IPS DF 6.9 (cell line): ENCODE measurements at places on chromosomes 2 and 18.
A peak's percentile ranks its signal among the peaks of the same experiment; 100 is the strongest.

DNA sequence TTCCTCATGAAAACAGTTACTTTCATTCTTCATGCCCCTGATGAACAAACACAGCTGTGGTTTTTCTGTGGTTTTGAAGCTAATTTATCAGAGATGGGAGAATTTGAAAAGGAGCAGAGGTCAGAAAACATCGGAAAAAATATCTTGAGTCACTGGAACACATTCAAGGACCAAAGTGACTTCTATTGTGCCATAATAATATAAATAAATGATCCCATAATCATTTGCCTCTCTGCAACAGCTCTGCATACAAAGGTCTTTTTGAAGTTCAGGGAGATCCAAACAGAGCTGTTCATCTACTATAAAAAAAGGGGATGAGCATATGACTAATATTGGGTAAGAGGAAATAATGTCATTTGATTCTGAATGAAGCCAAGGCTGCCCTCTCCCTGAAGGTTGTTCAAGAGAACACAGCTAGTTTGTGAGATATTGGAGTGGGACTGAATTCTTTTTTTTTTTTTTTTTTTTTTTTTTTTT, 201.3 kb upstream of the GALNT5 start:
- no peak for DNase-seq

DNA sequence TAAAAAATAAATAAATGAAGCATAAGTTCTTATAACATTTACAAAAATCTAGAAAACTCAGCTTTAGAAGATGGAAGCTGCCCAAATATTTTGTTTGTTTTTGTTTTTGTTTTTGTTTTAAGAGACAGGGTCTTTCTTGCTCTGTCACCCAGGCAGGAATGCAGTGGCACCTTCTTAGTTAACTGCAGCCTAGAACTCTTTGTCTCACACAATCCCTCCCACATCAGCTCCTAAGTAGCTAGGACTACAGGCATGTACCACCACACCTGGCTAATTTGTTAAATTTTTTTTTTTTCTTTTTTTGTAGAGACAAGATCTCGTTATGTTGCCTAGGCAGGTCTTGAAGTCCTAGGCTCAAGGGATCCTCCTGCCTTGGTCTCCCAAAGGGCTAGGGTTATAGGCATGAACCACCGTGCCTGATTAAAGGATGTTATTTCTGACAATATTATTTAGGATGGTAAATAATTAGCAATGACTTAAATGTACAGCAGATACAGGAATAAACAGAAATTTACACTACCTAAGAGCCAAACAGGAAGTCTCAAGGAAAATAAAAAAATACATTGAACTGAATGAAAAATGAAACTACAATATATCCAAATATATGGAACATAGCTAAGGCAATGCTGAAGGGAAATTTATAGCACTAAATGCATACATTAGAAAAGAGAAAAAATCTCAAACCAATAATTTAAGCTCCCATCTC, 17.2 kb downstream of the SESTD1 start:
- DNase-seq = no peak

GRCh38 chr2:175981551-175981950, 20.5 kb downstream of the LNPK start:
- DNase-seq = no peak

- no peak for DNase-seq
Observed at GRCh38 chr18:37253394-37254235, 312.0 kb downstream of the CELF4 start.

DNA sequence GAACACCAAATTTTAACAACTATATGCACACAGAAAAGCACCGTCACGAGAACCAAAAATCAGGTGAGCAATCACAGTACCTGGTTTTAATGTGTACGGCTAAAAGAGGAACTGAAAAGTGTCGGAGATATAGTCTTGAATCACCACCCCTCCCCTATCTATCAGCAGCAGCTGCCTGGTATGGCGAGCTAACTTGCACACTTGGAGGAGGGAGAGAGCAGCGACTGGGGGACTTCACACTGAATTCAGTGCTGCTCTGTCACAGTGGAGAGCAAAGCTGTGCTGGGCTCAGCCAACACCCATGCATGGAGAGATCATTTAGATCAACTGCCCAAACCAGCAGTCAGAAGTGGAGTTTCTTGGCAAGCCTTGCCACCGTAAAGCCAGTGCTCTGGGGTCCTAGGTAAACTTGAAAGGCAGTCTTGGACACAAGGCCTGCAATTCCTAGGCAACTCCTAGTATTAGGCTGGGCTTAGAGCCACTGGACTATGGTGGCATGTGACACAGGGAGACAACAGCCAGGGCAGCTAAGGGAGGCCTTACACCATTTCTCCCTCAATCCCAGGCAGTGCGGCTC, 89.2 kb upstream of the CD226 start:
- no peak for DNase-seq

DNA sequence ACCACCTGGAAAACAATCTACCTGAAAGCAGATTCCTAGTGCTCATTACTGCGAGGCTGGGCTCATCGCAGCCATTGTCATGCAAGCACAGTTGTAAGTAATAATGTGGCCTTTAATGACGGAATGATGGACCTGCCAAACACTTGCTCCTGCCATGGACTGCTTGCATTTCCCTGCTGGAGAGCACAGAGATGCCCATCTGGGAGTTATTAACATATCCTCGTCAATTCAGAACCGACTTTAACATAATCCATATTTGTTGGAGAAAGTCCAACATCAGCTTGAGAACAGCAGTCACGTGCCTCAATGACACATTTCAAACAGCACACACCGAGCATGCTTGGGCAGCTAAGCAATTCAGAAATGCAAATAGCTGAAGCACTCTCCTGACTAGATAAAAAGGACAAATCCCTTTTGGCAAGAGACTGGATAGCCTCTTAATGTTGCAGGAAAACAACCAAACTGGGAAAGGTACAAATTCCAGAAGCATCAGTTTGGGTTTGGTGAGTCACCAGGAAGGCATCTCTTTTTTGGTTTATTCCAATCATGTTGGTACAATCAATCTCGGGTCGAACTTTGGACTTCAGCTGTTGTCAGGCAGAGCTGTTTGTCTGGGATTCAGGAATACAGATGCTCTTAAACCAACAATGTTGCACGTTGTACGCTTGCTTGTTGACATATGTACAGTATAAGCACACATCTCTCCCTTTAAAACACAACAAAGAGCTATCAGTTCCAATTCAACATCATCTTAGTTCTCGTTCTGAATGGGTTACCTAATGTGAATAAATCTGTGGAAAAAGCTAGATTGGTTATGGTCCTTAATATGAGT, 395.8 kb downstream of the LNPK start:
- DNase-seq = no peak

DNA sequence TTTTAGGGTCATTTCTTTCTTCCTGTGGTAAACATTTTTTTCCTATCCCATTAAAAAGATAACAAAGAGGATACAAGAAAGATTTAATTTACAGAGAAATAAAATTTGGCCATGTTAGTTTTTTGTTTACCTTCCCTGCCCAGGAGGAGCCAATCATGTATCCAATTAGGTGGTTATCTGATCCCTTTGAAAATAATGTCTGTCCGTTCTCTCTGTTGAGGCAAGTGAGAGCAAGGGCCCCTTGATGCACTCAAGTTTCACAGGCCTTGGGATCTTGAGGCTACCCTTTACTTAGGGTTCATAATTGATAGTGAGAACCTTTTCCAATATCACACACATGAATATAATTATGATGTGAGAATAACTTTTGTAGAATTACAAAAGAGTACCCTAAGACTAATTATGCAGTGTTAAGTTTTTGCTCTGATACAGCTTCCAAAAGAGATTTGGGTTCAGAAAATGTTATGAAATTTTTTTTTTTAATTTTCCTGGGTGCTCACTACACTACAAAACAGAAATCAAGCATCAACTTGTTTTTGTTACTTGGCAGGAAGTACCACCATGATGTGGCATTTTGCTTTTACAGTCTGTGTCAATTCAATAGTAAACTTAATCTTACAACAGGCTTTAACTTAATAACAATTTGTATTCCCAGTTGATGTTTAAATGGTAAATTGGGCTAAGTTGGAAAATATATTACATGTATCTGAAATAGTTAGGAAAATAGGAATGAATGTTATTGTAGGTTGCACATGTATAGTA, 42.0 kb downstream of the AFTPH start:
- DNase-seq = no peak

GRCh38 chr18:78625847-78626246, 353.8 kb upstream of the SALL3 start:
- DNase-seq = no peak

DNA sequence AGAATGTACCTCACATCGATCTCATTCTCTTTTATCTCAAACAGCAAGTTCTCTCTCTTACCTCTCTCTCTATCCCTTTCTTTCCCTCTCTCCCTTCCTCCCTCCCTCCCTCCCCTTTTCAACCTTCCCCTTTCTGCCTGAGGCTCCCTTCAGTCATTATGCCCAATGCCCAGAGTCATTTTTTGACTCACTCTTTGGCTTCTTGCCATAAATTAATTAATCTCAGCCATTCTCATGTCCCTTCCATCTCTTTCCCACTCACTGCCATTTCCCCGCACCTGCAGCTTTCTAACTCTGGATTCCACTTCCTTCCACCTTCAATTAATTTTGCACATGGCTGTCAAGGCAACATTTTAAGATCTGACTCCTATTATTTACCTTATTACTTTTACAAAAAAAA, 60.1 kb downstream of the EVA1A start:
- no peak for DNase-seq

GRCh38 chr2:43370146-43370545, 143.7 kb upstream of the ZFP36L2 start:
- DNase-seq = no peak

GRCh38 chr2:32627441-32627813, 423 bp upstream of the TTC27 start:
- peak; percentile 25 for DNase-seq

- no peak for DNase-seq
Observed at GRCh38 chr18:26190506-26190905, 35.7 kb upstream of the TAF4B start.

GRCh38 chr18:48640566-48641270, 101.9 kb downstream of the CTIF start:
- DNase-seq = no peak

- no peak for DNase-seq
Observed at GRCh38 chr2:225512876-225513540, 113.5 kb downstream of the NYAP2 start.

- DNase-seq = no peak
Observed at GRCh38 chr2:111694700-111695101, 189.3 kb downstream of the ANAPC1 start.

- DNase-seq = no peak
Observed at GRCh38 chr2:241925277-241925676, 55.7 kb downstream of the RTP5 start.

DNA sequence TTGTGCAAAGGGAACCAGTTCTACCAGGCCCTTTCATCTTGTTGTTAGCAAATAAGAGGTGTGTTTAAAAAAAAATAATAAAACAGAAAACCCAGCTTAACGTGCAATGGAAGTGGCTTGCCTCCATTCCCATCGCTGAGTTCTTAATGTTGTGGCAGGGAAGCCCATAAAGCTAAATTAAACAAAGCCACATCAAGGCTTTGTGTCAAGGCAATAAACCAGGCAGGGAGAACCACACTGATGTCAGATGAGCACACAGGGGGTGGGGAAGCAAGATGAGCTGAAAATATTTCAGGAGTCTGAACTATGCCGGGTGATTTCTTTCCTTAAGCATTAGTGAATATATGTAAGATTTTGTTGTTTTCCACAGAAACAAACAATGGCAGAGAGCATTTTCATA, 73.5 kb downstream of the PHLPP1 start:
- no peak for DNase-seq

- DNase-seq = no peak
Observed at GRCh38 chr2:179442206-179442605, 177.6 kb upstream of the SESTD1 start.

DNA sequence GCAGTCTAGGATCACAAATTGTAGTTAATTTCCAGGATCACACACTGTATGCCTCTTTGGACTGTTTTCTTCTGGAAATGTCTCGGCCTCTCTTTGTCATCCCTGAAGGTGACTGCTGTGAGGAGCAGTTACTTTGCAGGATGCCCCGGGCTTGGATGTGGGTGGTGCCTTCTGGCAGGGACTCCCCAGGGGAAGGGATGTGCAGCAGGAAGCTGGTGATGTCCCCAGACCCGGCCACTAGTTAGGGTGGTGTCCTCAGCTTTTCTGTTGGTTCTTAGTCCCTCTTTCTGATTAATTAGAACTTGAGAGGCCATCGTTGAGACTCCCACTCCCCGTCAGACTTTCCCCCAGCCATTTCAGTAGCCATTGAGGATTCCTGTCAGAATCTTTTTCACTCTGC, 286.6 kb upstream of the HDAC4 start:
- no peak for DNase-seq

- no peak for DNase-seq
Observed at GRCh38 chr2:86081724-86082123, 24.0 kb downstream of the POLR1A start.

GRCh38 chr2:222753251-222753824, 81.9 kb downstream of the MOGAT1 start:
- DNase-seq = no peak

GRCh38 chr2:77578354-77578753, 56.2 kb upstream of the LRRTM4 start:
- DNase-seq = no peak

DNA sequence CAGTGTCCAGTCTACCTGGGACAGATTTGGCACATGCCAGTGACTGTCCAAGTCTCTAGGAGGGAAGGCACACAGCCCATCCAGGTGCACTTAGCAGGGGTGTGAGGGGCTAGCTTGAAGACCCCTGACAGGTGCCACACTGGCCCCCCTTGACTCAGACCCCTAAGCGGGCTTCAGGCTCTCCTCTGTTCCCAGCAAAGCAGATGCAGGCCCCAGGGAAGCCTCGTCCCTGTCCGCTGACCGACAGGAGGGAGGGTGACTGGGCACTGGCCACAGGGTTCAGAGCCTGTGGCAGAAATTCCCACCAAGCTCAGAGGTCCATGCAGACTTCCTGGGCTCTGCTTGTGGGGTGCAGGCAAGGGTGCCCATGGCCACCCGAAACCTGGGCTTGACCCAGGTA, 239.8 kb upstream of the MYT1L start:
- no peak for DNase-seq

- no peak for DNase-seq
Observed at GRCh38 chr2:13666582-13667414, 950.1 kb downstream of the TRIB2 start.

- no peak for DNase-seq
Observed at GRCh38 chr2:7108792-7109532, 191.8 kb downstream of the RNF144A start.

- no peak for DNase-seq
Observed at GRCh38 chr18:48542513-48543181, 3.8 kb downstream of the CTIF start.

DNA sequence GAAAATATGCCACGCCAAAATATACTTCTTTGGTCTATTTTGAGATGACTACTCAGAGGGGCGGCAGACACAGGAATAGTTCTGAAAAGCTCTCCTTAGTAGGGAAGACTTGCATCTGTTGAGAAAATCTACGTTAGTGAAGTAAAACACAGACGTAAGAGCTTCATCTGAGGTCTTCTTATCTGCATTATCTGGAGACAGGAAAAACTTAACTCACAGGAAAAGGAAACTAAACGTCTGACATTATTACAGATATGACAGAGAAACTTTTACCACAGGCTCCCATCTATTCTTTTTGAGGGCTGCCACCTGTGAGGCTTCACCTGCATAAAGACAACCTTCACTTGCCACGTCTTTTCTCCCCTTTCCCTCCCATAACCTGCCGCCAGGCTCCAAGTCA, 1295.7 kb downstream of the LRP1B start:
- no peak for DNase-seq
